ENCODE measurements at places on chromosomes 1 and 21. TPM values are rescaled to one million over a fixed set of nuclear protein-coding genes. Genes with fewer than 3 reads are reported as not detected.

The OR2T33 gene
- total RNA-seq: not detected

The LY9 gene
- 0.14 TPM for total RNA-seq

The MATN1 gene
- total RNA-seq: not detected

GRCh38 chr1:61496501-61496900 lies 228.4 kb downstream of the TM2D1 start:
- H3K36me3 ChIP-seq: no peaks in the 10 kb centered on the region
- H3K27ac ChIP-seq: no peak overlapping the region
- DNase-seq: no peak
- no peaks in the 10 kb centered on the region for H3K27me3 ChIP-seq
- H3K4me3 ChIP-seq: no peak overlapping the region

DNA sequence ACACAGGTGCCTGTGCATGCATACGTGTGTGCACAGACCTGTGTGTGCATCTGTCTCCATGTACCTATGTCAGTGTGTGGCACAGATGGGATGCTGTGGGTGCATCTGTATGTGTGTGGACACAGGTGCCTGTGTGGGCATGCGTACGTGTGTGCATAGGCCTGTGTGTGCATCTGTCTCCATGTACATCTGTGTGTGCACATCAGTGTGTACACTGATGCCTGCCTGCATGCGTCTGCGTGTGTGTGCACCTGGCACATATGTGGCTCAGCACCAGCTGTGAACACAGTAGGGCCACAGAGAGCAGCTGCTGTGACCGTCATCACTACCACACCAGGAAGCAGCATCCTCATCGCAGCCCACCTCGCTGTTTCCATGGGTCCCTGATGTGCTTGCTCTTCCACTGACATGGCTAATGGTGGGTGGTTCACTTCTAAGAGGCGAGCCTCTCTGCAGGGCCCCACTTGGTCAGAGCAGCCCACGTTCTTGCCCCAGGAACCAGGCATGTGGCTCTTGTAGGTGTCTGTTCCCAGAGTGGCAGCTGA lies 9.6 kb upstream of the SPATC1L start:
- H3K27ac ChIP-seq: no peak overlapping the region
- no peak for DNase-seq
- no peaks in the 10 kb centered on the region for H3K27me3 ChIP-seq
- H3K4me1 ChIP-seq: no peaks in the 10 kb centered on the region
- no peaks in the 10 kb centered on the region for H3K36me3 ChIP-seq
- no peak overlapping the region for H3K4me3 ChIP-seq

The MFSD2A gene
- total RNA-seq: 0.32 TPM

DNA sequence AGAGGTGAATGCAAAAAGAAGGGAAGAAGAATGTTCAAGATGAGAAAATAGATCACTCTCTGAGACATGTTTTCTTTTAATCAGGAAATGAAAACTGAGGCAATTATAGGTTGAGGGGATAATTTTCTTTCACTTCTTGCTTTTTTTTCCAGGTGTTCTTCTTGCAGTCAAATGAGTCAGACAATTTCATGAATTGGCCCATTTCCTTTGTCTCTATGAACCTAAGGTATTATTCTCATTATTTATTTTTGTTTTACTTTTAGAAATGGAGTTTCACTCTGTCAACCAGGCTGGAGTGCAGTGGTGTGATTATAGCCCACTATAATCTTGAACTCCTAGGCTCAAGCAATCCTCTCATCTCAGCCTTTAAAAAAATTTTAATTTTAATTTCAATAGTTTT lies 3.5 kb upstream of the VASH2 start:
- DNase-seq: no peak
- H3K27ac ChIP-seq: no peak overlapping the region
- H3K27me3 ChIP-seq: no peaks in the 10 kb centered on the region
- H3K4me3 ChIP-seq: no peak overlapping the region

- peak overlapping the region; percentile 60 for H3K27ac ChIP-seq
- no peaks in the 10 kb centered on the region for H3K36me3 ChIP-seq
- H3K4me1 ChIP-seq: peaks cover 8% of the 10 kb centered on the region
- peak overlapping the region; percentile 40 for H3K4me3 ChIP-seq
- DNase-seq: peak; percentile 85
- H3K27me3 ChIP-seq: no peaks in the 10 kb centered on the region
Measured at GRCh38 chr1:1021010-1021919, 1.3 kb downstream of the AGRN start.

- H3K27me3 ChIP-seq: no peaks in the 10 kb centered on the region
- H3K27ac ChIP-seq: no peak overlapping the region
- no peaks in the 10 kb centered on the region for H3K36me3 ChIP-seq
Measured at GRCh38 chr1:45317166-45317565, 9.5 kb upstream of the HPDL start.

GRCh38 chr1:119160866-119161265 lies 20.4 kb upstream of the WARS2 start:
- no peak overlapping the region for H3K27ac ChIP-seq
- no peak for DNase-seq
- no peaks in the 10 kb centered on the region for H3K4me1 ChIP-seq
- no peak overlapping the region for H3K4me3 ChIP-seq
- no peaks in the 10 kb centered on the region for H3K36me3 ChIP-seq

GRCh38 chr1:238779716-238780115 lies 606.7 kb upstream of the CHRM3 start:
- no peak overlapping the region for H3K27ac ChIP-seq
- no peaks in the 10 kb centered on the region for H3K27me3 ChIP-seq
- H3K4me3 ChIP-seq: no peak overlapping the region
- no peaks in the 10 kb centered on the region for H3K4me1 ChIP-seq

GRCh38 chr1:15417059-15417934 lies 7.6 kb downstream of the EFHD2 start:
- H3K27me3 ChIP-seq: no peaks in the 10 kb centered on the region
- H3K4me3 ChIP-seq: no peak overlapping the region
- H3K4me1 ChIP-seq: peaks cover 68% of the 10 kb centered on the region
- no peaks in the 10 kb centered on the region for H3K36me3 ChIP-seq
- DNase-seq: no peak

DNA sequence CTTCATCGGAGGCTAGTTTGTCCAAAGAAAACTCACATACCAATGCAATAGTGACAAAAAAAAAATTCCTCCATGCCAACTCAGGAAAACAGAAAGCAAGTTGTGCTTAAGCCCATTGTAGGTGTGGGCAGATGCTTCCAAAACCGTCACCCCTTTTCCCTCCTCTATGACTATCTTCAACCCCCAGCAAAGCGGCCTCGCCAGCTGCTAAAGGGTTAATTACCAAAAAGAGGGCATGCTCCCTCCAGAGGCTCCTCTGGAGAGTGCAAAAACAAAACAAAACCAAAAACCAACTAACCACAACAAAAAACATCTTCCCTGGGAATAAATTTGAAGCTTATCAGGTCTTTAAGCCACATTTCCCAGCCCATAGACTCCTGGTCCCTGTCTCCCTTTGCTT lies 1.2 kb downstream of the LMOD1 start:
- H3K36me3 ChIP-seq: no peaks in the 10 kb centered on the region
- H3K27ac ChIP-seq: no peak overlapping the region
- no peaks in the 10 kb centered on the region for H3K4me1 ChIP-seq

DNA sequence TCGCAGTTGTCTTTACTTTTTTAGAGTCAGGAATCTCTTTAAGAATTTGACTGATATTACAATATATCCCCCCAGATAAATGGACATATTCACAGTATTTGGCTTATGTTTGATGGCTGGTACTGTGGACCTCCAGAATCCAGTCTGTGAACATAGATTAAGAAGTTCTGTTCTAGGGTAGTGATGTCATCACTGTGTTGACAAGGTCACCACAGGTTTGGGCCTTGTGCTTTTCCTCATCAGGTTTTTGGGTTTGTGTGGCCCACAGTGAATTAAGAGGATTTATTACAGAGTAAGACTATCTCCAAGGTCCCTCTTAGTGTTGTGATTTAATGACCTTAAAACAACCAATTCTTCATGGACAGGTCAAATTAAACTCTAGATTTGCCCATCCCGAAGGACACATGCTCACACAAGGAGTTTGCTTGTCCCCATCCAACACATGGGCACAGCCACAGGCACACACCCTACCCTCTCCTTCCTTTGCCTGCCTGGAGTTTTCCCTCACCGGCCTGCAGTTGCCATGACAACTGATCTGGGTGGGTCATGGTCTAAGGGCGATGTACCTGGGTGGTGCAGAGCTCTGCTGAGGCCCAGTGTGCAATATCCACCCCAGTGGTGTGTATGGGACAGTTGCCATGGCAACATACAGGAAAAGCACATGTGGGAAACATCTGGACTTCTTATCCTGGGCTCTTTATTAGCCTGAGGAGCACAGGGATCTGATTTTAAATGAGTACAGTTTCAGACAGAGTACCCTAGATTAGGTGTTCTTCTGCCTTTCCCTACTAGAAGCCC lies 98.6 kb downstream of the NAV1 start:
- H3K4me3 ChIP-seq: no peak overlapping the region
- DNase-seq: no peak
- no peaks in the 10 kb centered on the region for H3K4me1 ChIP-seq
- no peaks in the 10 kb centered on the region for H3K36me3 ChIP-seq
- H3K27me3 ChIP-seq: no peaks in the 10 kb centered on the region

The OR2T2 gene
- not detected for total RNA-seq

Data from pancreas (tissue), 10 donors.